ENCODE measurements at places on chromosomes 12 and 14.

GRCh38 chr14:97267509-97267908, 470.3 kb downstream of the VRK1 start:
- no peak for DNase-seq

DNA sequence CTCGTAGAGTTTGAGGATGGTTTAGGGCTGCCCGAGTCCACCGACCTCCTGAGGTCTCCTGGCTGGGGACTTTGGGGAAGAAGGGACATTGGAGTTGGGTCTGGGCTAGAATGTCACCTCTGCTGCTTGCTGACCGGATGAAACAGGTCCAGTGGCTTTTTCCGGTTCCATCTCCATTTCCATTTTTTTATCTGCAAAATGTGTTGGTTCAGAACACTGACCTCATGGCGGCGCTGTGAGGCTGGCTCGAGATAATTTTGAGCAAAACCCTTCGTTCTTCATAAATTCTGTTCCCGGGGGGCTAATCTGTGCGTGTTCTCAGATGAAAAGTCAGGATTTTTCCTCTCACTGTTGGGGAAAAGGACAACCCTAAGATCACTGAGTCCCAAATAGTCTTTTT, 11.7 kb upstream of the MYL2 start:
- DNase-seq, result no peak

DNA sequence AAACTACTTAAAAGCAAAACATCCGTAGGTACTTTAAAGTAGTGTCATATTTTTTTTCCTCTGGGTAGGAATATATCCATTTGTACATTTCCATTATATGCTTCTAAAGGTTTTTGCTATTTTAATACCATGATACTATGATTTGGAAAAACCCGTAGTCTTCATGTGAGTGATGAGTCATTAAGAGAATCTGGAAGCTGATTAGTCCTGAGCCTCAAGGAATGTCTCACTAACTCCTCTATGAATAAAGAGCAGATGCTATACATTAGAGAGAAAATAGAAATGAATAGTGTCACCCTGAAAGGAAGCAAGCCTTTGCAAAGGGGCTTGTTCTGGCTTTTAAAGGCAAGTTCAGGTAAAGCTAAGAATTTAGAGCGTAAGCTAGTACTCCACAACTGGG, 432.1 kb downstream of the CCDC91 start:
- no peak for DNase-seq

DNA sequence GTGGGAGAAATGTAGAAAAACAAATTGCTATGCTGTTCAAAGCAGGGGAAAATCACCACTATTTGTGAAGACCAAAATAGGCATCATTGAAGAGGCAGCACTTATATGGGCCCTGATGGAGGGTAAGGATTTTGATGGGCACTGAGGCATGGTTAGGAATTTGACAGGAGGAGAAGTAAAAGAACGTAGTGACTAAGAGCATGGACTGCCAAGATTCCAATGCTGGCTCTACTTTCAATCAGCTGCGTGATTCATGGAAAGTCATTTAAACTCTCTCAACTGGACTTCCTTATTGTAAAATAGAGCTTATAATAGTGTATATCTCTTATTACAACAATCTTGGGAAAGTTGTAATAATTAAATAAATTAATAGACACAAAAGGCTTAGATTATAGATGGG, 267.7 kb upstream of the G2E3 start:
- DNase-seq, result no peak

DNA sequence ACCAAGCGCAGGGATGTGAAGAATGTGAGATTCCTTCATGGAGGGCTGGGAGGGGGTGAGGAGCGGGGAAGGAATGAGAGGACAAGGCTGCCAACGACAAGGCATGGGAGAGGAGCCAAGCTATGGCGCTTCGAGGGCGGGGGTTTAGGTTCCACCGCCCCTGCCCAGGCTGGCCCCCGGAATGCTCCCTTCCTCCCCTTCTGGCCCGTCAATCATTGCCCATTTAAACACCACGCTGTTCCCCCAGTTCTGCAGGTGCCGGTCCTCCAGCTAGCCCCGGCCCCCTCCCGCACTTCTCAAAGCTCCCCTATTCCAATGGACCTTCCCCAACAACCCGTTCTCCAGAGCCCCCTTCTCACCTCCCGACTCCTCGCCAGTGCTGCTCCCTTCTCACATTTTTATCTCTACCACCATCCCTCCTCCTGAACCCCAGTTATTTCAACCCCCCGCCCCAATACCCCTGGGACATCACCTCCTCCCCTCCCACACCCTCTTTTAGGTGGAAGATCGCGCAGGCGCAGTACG, 428 bp downstream of the RNF41 start:
- no peak for DNase-seq

- no peak for DNase-seq
Observed at GRCh38 chr12:28574746-28575592, 384.7 kb downstream of the CCDC91 start.

DNA sequence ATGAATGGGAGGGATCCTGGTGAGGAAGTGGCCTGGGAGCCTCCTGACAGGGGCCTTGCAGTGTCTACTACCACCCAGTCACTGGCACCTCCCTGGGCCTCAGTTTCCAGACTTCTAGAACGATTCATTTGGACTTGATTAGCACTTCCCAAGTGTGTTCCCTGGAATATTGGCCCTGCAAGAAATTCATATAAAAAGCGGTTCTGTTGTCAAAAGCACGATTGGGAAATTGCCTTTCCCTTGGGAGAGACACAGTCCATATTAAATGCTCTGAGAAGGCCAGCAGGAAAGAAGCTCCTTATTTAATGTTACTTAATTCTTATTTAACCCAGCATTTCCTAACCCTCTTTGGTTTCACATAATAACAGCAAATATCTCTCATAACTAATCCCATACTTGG, 61.9 kb downstream of the DRAM1 start:
- DNase-seq, result no peak
